ENCODE measurements at places on chromosomes 7 and 10. TPM values are rescaled to one million over a fixed set of nuclear protein-coding genes. Genes with fewer than 3 reads are reported as not detected.

GRCh38 chr7:22445140-22445743 is 54.7 kb downstream of the STEAP1B start:
- no peak for DNase-seq

DNA sequence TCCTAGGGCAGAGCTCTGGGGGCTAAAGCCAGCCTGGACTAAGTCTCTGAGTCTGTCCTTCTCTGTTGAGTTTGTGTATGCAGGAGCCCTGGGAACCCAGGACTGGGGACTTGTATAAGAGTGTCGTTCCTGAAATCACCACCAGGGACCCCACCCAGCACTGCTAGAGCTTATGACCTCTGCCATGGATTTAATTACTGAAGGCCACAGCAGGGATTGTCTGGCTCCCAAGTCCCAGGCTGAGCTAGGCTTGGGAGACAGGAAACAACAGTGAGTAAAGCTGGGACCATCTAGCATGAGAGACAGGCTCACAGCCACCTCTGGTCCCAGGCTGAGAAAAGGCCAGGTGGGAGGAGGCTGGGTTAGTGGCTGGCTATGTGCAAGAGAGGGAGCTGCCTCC is 1.4 kb upstream of the TSPAN15 start:
- DNase-seq: no peak

- DNase-seq: no peak
Measured at GRCh38 chr10:3683560-3683959, 101.4 kb downstream of the KLF6 start.

Gene ZNF248
- total RNA-seq: 5.4 TPM

DNA sequence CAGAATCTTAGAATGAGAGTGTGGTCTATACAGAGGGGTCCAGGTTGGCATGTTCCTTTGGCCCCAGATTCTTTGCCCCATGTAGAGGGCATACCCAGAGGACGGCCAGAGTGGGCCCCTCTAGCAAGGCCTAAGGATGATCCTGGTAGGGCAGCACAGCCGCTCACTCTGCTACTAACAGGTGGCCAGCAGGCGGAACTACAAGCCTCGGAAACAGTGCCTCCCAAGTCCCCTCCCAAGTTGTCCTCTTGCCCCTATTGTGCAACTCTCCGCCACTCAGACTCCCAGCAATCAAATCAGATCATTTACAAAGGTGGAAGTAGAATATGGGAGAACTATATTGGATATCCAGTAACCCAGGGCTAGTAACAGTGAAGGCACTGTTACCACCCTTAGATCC is 107.4 kb downstream of the STRA8 start:
- no peak for DNase-seq

GRCh38 chr7:41224063-41224763 is 478.7 kb downstream of the INHBA start:
- DNase-seq: no peak

Gene FAM24B
- not detected for total RNA-seq

GRCh38 chr7:75955331-75955955 is 39.0 kb downstream of the TMEM120A start:
- DNase-seq: no peak

- DNase-seq: no peak
Measured at GRCh38 chr10:128660726-128661125, 534.5 kb upstream of the MKI67 start.

Gene PLPP4
- 2.0 TPM for total RNA-seq

DNA sequence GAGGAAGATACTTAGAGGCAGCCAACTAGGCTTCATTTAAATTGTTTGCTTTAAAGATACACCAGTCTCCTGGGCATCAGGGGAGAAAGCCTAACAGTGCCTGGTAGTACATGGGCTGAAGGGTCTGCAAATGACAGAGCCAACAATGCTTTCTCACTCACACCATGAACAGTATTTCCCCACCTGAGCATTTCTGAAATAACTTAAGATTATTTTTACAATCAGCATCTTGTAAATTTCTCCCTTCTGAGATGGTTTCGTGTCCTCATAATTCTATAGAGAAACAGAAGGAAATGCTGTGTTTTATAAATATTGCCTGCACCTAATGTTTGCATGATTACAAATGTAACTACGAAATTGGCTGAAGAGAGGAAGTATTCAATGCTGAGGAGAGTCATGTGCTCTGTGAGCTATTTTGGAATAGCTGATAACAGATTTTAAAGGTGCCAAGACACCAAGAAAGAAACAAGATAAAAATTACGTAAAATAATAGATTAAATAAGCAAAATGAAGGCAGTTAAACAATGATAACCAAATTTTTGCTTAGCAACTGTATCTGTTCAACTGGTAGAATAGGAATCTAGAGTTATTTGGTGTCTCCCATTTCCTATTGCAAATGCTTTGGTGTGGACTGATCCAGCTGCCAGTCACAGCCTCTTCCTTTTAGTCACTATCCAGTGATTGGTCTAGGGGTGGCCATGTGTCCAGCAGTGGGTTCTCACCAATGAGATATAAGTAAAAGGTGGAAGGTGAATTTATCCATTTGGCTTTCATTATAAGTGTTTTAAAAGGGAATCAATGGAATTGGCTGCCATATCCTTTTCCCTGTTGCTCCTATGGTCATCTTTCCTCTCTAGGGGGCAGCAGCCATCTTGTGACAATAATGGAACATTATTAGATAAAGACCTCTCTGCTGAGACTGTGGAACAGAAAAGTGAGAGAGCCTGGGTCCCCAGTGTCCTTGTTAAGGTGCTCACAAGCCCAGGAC is 167.9 kb upstream of the SLC26A5 start:
- no peak for DNase-seq

Gene CLIP2
- 44.3 TPM for total RNA-seq

- no peak for DNase-seq
Measured at GRCh38 chr10:59711871-59712494, 2.3 kb upstream of the SLC16A9 start.

DNA sequence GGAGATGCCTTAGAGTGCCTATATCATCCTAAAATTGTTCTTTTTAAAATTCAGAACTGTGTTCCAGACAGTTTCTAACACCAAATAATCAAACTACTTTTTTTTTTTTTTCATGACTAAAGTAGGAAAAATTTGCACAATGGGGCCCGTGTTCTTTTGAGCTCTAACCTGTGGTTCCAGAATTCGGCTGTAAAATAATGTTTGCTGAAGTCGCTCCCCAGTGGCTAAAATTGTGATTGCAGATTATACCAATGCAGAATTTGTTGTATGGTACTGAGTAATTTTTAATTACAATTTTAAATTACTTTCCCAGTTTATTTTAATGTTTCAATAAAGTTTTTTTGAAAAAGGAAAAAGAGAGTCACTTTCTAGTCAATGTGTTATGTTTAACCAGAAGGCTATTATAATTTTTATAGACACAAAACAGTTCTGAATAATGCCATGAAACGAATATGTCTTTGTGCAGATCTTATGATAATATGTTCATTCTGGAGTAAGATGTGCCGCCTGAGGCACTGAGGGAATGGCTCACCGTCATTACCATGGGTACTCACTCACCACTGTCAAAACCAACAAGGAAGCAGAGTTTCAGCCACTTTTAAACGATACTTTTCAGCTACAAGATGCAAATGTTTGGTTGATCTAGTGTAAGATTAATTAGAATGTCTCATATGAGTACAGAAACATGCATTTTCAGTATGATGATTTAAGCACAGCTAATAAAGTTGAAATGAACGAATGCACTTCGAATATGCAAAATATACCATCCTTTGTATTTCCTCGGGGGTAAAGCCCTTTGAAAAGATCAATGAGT is 173.6 kb downstream of the PRKCQ start:
- peak; percentile 23 for DNase-seq

DNA sequence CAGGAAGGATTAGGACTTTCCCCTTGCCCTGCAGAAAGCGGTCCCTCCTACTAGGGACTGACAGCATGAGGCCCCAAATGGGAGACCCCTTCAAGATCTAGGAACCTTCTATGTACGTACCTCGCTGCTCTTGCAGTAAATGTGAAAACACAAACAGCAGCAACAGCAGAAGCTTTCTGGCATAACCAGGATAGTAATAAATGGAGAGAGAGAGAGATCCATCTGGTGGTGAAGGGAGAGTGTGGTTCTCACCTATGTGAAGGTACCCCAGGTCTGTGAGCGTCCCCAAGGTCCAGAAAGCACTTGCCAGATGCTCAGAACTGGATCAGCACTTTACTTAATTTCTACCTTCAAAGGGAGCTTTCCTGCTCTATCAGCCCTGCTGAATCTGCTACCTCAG is 592.7 kb downstream of the PARD3 start:
- no peak for DNase-seq

Gene GDF10
- total RNA-seq: not detected

DNA sequence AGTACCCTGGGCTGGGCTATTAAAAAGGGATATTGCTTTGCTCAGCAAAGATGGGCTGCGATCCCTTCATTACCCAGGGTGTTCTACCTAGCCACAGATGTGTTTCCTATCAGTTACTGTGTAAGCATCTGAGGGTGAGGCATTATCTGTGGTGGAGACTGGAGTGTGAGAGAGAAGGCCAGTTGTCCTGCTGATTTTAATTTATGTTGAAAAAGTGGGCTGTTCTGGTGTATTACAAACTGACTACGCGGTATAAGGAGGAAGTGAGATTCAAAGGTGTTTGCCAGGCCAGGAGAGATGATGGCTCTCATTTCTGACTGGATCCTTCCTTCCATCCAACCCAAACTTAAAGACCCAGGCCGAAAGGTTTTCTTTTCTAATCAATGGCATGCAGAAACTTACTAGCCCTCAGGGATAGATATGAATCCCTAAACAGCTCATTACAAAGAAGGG is 7.6 kb downstream of the TCF7L2 start:
- no peak for DNase-seq

Gene SHTN1
- total RNA-seq: 23.7 TPM

DNA sequence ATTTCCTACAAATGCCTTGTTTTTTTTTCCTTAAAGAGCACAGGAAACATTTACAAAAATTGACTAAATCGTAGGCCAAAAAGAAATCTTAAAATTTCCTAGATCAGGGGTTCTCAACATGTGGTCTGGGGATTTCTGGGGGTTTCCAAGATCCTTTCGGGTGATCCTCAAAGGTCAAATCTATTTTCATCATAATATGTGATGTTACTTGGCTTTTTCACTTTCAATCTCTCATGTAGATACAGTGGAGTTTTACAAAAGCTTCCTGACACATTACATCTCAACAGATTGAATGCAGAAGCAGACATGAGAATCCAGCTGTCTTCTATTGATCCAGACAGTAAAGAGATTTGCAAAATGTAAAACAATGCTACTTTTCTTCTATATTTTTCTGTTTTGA is 497.3 kb downstream of the INHBA start:
- no peak for DNase-seq

GRCh38 chr7:158236400-158236799 is 351.2 kb downstream of the PTPRN2 start:
- DNase-seq: no peak

GRCh38 chr7:11612737-11613136 is 219.3 kb downstream of the THSD7A start:
- DNase-seq: no peak

DNA sequence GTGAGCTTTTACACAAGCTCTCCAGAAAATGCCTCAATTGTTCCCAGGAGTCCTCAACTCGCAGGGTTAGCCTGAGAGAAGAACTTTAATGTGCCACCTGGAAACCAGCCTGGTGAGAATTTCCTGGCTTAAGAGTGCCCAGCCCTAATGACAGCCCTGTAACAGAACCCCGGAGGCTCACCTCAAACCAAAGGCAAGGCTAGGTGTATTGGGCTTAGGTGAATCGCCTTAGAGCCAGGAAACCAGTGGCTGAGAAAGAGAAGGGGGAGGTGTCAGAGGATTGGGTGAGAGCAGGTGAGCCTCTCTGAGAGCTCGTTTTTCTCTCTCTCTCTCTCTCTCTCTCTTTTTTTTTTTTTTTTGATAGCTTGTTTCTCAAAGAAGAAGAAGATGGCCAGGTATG is 7.3 kb downstream of the OCM2 start:
- DNase-seq: no peak

- DNase-seq: no peak
Measured at GRCh38 chr7:147079083-147079482, 962.5 kb downstream of the CNTNAP2 start.

DNA sequence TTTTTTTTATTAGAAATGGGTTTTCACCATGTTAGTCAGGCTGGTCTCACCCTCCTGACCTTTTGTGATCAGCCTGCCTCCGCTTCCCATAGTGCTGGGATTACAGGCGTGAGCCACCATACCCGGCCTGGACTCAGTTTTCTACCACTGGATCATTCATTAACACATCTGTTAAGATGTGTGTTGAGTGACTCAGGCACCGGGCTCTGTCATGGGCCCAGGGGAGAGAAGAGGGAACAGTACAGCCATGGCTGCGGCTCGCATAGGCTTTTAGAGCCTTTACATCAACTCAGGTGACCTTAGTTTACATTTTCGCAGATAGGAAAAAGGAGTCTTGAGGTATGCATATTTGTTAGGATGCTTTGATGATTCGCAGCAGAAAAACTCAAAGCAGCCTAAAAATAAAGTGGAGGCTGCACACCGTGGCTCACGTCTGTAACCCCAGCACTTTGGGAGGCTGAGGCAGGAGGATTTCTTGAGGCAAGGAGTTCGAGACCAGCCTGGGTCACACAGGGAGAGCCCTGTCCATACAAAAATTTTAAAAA is 3.1 kb upstream of the ARPC1B start:
- DNase-seq: no peak

GRCh38 chr7:95609277-95609971 is 13.1 kb upstream of the PDK4 start:
- no peak for DNase-seq

Gene NCF1
- not detected for total RNA-seq

- DNase-seq: peak; percentile 96
Measured at GRCh38 chr7:157138424-157139110, at the start of gene UBE3C. UBE3C (plus strand) TSS chr7:157138926; CDS start chr7:157139273, 347 bp downstream.

Gene GALNT17
- 1.4 TPM for total RNA-seq

DNA sequence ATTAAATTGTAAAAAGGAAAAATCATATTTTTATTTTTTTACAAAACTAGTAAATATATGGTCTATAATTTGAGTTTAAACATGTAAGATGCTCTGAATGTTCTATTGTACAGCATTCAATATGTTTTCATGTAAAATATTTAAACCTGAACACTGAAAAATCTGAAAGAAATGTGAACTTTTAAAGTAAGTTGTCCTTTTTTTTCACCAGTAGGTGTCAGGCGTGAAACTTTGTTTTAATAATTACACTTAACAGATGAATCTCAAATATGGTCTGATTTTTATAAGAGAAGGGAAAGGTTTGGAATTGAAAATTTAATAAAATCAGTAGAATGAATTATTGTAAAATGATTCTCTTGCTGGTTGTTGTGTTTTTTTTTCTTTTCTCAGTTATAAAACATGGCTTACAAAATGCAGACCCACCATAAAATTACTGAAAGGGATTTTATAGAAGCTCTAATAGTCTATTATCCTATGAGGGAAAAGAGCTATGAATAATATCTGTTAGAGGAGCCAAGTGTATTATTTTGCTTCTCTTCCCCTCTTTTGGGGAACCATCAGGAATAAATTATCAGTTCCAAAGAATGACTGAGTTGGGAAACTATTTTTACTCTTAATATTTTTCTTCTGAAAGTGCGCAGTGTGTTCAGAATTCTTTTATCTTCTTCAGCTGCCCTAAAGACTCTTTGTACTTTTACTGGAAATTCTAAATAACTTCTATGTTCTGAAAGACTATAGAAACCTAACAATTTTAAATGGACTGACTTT is 217.7 kb upstream of the FZD1 start:
- DNase-seq: no peak

Gene EXOSC1
- 32.4 TPM for total RNA-seq

Gene GSTO2
- 0.54 TPM for total RNA-seq

Gene PTF1A
- total RNA-seq: not detected

GRCh38 chr7:132345543-132346129 is 230.6 kb downstream of the PLXNA4 start:
- no peak for DNase-seq

Gene LIPJ
- not detected for total RNA-seq

GRCh38 chr7:53218730-53219504 is 183.5 kb downstream of the POM121L12 start:
- DNase-seq: no peak

GRCh38 chr7:157528785-157529341 is 192.1 kb downstream of the DNAJB6 start:
- peak; percentile 69 for DNase-seq

Gene C10orf53
- total RNA-seq: not detected
